ENCODE measurements at places on chromosomes 7 and 10.

DNA sequence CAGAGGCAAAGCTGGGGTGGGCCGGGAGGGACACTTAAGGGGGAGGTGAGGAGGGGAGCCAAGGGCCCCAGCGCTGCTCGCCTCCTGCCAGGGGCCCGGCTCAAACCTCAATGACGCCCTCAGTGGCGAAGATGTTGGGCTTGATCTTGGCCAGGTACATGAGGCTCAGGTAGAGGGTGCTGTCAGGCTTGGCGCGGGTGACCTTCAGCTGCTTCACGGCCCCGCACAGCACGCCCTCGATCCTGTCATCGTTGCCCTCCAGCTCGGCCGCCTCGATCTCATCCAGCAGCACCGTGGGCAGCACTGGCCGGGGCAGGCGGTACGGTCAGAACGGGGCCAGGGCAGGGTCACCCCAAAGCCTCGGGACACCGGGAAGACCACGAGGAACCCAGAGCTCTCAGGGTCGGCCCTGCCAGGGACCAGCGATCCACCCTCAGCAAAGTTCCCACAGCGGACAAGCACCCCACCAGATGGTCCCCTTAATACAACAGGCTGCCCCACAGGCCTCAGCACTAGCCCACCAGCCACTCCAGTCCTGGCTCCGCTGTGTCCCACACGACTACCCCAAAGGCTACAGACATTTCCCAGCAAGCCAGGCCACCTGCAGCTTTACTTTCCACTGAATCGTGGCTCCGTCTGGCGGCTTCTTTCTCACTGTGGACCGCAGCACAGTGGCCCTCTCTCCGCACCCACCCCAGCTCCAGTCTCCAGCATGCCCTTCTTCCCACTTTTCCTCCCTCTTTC, 4.0 kb downstream of the INTS1 start:
- DNase-seq = no peak

DNA sequence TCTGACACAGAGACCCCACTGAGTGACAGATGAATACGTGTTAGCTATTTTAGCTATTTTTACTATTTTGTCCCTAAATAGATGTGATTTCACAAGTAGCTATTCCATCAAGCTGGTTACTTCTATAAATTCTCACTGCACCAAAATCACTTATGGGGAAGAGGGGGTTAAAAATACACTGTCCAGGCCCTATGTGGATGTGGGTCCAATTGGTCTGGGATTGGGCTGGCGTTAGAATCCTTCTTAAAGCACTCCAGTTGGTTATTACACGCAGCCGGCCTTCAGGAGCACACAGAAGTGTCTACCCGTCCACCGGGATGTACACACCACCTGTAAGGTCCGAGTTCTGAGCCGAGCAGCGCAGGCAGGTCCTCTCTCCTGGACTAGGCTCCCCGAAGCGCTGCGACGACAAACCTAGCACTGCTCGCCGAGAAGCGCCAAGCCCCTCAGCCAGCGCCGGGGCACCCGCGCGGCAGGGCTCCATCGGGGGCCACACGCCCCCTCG, 222.3 kb upstream of the MKLN1 start:
- no peak for DNase-seq

GRCh38 chr7:116802746-116803152, 59.6 kb upstream of the CAPZA2 start:
- no peak for DNase-seq

GRCh38 chr7:77743518-77743917, 47.3 kb downstream of the RSBN1L start:
- DNase-seq = no peak

DNA sequence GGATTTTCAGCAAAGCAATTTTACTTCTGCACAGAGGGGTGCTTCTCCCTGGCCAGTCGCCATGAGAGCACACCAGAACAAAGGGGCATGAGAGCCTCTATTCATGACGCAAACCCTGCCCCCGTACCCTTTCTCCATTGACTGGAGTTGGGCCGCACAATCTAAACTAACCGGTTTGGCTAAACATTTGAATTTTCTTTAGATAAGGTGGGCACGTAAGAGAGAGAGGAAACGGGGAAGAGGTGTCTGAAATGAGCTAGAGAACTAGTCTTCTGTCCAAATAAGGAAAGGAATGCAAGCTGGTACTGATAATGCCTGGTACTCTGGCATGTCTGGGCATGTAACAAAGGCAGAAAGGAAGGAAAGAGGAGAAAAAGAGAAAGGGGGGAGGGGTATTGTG, 13.2 kb upstream of the SCIN start:
- DNase-seq = no peak

- DNase-seq = no peak
Observed at GRCh38 chr10:84007482-84007881, 131.8 kb upstream of the GHITM start.

DNA sequence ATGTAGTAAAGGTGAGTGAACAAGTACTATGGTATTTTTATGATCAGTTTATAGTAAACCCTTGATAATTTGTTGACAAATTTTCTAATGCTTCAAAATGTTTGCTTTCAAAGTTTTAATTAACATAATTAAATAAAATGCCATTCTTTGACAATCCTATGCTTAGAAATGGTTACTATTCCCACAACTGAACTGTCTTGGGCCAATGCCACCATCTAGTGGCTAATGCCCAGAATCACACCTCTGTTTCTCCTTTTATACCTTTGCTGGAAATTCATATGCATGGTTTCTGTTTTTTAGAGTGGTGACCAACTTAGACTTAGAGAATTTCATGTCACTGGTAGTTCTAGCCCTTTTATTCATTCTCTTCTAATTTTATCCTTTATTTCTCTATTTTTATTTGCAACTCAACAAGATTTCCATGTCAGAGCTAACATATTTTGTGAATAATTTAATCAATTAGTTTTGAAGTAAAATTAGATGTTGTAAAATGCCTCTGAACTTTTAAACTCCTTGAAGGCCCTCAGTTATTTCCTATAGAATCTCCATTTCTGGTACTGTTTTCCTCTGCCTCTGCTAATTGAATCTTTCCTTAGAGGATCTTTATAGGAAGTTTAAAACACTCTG, 31.1 kb downstream of the PCGF5 start:
- DNase-seq = peak; percentile 5

DNA sequence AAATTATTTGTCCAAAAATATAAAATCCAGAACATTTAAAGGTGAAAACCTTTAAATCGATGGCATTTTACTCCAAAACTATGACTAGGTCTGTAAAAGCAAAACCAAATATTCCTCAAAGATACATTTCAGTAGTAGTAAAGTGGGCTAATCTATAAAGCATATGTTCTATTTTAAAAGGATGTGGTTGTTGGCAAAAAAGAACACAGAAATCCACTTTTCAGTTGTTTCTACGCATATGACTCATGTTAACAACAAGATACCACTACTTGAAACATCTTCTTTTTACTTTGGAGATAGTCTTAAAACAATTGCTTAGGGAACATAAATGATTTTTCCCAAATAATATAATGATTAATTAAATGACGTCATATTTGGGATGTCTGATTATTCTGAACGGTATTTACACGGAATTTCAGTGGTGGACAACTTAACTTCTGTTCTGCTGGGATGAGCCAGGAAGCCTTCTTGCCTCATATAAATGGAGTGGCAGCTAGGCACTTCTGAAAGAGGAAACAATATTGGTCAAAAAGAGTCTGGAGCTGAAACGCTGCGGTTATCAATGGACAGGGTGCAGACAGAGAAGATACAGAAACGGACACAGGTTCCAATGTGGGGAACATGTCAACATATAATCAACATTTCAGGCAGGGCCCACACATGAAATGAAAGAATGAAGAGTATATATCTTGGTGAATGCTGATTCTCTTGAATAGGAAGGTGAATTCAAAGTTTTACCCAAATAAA, 78.5 kb downstream of the ETV1 start:
- no peak for DNase-seq

- DNase-seq = no peak
Observed at GRCh38 chr10:93457511-93457910, 24.6 kb downstream of the MYOF start.

DNA sequence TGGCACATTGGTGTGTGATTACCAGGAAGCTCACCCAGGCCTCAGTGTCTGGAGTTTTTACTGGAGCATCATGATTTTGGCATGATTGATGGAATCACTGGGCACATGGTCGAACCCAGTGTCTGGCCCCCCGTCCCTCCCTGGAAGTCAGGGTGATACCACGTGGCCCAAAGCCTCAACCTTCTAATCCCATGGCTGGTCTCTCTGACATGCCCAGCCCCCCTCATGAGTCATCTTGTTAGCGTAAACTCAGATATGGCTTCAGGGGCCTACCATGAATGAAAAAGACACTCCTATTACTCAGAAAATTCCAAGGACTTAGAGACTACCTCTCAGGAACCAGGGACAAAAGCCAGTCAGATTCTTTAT, 109.3 kb downstream of the GRK5 start:
- no peak for DNase-seq

DNA sequence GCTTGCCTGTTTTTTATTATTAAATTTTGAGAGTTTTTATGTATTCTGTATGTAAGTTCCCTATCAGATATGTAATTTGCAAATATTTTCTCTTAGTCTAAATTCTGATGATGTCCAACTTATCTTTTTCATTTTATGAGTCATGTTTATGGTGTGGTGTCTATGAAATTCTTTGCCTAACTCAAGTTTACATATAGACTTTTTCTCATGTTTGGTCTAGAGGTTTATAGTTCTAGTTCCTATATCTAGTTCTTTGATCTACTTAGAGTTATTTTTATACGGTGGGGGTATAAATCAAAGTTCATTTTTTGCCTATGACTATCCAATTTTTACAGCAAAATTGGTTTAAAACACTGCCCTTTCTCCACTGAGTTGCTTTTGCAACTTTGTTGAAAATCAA, 26.3 kb upstream of the CCDC7 start:
- no peak for DNase-seq

DNA sequence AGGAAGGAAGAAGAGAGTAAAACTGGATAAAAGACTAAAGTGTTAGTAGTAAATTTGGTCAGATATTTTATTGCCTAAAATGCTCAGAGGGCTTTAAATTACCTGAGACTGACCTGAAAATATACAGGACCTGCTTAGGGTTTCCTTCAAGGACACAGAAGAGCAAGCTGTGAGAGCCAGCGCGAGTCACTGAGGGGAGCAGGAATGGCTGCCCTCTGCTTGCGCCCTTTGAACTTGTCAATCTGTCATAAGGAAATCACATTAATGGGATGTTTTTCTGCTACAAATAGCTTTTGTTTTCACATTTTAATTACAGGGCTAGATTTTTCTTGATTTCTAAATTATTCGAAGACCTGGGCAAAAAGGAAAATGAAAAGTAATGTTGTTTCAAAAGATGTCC, 26.9 kb downstream of the DNAJB9 start:
- no peak for DNase-seq

DNA sequence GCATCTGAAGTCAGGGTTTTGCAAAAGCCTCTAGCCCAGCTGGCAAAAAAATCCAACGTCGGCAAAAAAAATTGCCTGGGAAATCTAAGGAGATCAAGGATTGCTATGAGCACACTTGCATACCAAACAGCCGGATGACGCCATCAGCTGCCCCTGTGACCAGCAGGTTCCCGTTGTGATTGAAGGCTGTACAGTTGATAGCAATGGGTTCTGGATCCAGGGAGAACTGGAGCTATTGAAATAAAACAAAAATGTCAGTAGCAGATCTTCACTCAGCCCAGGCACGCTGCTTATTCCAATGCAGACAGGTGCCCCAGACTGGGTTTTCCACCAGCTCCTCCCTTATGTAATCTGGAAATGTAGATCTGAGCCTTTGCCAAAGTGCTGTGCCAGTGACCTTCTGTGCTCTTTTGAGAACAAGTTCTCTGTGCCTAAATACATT, 18.7 kb upstream of the CYREN start:
- DNase-seq = no peak

- DNase-seq = no peak
Observed at GRCh38 chr7:67947646-67948045, 951.0 kb downstream of the TYW1 start.

- DNase-seq = no peak
Observed at GRCh38 chr7:26034391-26034790, 117.6 kb upstream of the NFE2L3 start.

GRCh38 chr7:155193716-155194115, 104.0 kb upstream of the INSIG1 start:
- DNase-seq = no peak

- DNase-seq = no peak
Observed at GRCh38 chr10:6280291-6280690, 77.6 kb downstream of the PFKFB3 start.

GRCh38 chr10:28993056-28993455, 295.8 kb upstream of the LYZL1 start:
- no peak for DNase-seq

DNA sequence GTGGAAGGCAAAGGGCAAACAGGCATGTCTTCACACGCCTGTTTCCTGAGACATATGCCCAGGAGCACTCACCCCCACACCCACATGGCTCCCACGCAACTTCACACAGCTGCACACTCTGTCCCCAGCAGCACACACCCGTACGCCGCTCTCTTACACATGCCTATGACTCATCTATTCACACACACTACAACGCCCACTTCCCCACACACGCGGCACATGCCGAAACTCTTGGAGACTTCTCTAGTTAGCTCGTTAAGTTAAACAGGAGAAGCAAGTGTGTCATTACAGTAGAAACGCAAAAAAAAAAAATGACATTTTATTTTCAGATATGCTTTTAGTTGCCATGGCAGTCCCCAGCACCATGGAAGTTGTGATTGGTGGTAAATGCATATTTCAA, 6.7 kb downstream of the CALN1 start:
- no peak for DNase-seq

DNA sequence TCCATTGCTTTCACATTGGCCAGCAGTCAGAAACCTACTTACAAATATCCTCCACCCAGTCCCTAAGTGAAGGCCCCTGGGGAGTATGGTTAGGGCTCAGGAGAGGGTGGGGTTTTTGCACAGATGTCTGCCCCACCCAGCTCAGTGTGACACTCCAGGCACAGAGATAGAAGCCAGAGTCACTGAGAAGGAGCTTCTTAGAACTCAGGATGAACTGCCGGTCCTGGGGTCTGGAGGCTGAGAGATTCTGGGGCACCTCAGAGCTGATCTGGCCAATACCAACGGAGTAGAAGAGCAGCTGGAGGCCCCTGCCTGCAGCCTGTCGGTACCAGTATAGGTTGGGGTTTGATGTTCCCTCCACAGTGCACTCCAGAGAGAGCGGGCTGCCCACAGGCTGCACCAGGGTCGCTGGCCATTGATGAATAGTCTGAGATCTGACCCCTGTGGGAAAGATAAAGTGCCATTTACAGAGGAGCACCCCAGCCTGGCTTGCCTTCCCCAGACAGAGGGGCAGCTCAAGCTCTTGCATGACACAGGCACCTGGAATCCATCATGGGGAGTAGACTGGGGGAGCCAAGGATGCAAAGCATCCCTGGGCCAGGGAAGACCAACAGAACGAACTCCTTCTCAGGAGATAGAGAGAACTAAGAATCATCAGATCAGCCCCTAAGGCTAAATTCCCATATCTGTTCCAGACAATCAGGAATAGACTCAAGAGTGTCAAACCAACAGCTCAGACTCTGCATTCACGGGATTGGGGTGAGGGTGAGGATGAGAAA, 41.9 kb downstream of the PRSS2 start:
- DNase-seq = no peak

- DNase-seq = no peak
Observed at GRCh38 chr7:93307131-93307660, 75.0 kb downstream of the VPS50 start.

DNA sequence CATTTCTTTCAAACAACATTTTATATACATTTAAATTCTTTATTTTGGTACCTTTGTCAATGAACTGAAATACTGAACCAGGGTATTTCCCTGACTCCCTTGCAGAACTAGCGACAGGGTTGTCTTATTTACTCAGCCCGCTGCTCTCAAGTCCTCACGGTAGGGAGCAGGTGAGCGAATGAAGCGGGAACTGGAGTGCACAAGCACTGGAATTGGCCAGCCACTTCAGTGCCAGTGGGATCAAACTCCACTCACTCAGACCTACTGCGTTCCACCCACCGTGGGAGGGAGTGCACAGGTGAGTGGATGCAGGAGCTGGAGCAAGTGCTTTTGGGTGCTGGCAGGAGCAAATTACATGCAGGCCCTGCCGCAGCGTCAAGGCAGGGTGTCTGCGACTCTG, 28.1 kb upstream of the NEUROD6 start:
- no peak for DNase-seq

Measured in stimulated activated CD4-positive, alpha-beta T cell treated with anti-CD3 and anti-CD28 coated beads, Interleukin-1b, Interleukin-23, amount 100 ng/mL, for 1 hour (primary cell).